T-helper 17 cell (primary cell): ENCODE measurements at places on chromosomes 7 and 10. TPM values are rescaled to one million over a fixed set of nuclear protein-coding genes. Genes with fewer than 3 reads are reported as not detected.
A peak's percentile ranks its signal among the peaks of the same experiment; 100 is the strongest.

AGAP6 gene
- 18.5 TPM for total RNA-seq

HOXA5 gene
- 0.26 TPM for total RNA-seq

TRPV6 gene
- total RNA-seq: not detected

DNA sequence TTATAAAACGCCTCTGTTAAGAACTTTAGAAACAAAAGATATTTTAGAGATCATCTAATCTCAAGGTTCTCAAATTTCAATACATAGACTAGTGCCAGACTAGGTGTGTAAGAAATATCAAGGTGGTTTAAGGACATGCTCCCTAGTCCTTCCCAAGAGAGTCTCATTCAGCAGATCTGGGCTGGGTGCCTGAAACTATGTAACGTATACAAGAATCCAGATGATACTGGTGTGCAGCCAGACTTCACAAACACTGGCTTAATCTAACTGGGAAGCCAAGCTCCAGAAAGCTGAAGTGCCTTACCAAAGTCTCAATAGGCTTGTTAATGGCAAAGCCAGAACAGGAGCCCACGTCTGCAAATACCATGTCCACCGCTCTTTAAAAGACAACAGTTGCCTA is 105.0 kb upstream of the AMPH start:
- H3K4me3 ChIP-seq: no peak overlapping the region
- no peak overlapping the region for H3K27ac ChIP-seq
- DNase-seq: no peak
- H3K36me3 ChIP-seq: peaks cover 16% of the 10 kb centered on the region
- peaks cover 2% of the 10 kb centered on the region for H3K4me1 ChIP-seq

GRCh38 chr7:150903606-150904005 is 51.3 kb downstream of the AOC1 start:
- H3K36me3 ChIP-seq: peaks cover 2% of the 10 kb centered on the region
- no peak for DNase-seq
- H3K27me3 ChIP-seq: peaks cover 62% of the 10 kb centered on the region
- no peak overlapping the region for H3K27ac ChIP-seq

DNA sequence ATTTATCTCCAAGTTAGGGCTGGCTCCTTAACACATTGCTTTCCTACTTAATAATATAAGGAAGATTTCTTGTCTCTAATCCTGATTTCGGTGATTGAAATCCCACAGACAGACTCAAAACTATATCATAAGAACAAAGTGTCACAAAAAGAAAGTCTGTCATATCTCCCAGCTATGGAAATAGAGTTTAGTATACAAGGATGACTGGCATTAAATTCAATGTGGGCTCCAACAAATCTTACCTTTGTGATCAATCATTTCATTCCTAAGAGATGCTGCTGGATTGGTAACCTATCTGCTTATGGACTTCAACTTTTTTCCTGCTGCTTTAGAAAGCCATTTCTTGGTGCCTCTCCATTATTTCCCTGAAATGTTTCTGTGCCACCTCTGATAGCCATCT is 39.5 kb upstream of the ZRANB1 start:
- H3K4me3 ChIP-seq: no peak overlapping the region
- H3K27me3 ChIP-seq: peaks cover 32% of the 10 kb centered on the region
- H3K27ac ChIP-seq: no peak overlapping the region
- DNase-seq: no peak

DNA sequence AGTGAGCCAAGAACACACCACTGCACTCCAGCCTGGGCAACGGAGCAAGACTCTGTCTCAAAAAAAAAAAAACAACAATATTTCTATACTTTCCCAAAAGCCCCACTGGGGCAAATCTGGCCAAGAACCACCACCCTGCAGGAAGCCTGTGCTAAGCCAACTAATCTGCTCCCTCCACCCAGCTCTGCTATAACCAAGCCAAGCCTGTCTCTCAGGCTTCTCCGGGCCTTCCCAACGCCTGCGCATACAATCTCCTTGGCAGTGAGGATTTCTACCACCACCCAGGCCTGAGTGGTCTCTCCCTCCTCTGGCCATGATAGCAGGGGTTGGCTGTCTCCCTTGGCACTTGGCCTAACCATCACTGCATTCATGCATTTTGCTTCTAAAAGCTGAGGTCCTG is 14.2 kb downstream of the DDX56 start:
- no peak for DNase-seq
- no peaks in the 10 kb centered on the region for H3K36me3 ChIP-seq
- no peak overlapping the region for H3K27ac ChIP-seq
- no peak overlapping the region for H3K4me3 ChIP-seq

DNA sequence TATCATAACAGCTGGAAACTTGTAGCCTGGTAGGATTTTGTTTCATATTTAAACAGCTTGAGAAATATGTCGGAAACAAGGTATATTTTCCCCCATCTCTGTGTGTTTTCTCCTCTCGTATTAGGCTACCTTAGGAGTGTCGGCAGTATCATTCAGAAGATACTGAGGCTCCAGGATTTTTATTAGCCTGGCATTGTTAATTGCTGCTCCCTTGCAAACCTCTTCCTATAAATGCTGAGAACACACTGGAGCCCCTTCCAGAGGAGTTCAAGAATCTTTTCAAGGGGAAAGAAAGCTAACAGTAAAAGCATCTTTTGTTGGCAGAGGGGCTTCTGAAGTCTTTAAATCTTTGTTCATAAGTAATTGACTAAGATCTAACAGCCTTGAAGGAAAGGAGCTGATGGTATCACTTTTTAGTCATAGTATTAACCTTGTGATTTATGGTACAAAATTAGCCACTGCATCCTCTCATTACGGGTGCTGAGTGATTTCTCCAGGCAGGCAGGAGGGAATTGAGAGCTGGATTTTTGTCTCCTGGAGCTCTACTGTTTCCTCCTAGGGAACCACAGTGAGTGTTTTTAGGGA is 998.7 kb downstream of the LRMDA start:
- no peaks in the 10 kb centered on the region for H3K27me3 ChIP-seq
- no peak overlapping the region for H3K27ac ChIP-seq
- no peak for DNase-seq
- peaks cover 2% of the 10 kb centered on the region for H3K36me3 ChIP-seq

DNA sequence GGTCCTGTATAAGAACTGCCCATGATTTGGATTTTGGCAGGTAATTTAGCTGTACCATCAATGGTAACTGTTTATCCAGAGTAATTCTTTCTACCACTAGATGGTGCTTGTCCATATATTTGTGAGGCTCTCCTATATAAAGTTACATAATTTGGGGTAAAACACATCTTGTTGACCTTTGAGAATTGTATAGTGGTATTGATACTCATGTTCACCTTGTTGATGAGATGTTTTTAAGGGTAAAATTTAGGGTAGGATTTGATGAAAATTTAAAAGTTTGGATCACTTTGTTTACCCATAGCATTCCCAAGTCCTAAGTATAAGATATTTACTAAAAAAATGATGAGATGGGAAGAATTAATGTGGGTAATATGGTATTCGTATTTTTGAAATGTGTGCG is 31.6 kb downstream of the ST7 start:
- peaks cover 8% of the 10 kb centered on the region for H3K4me1 ChIP-seq
- H3K27me3 ChIP-seq: no peaks in the 10 kb centered on the region
- no peak for DNase-seq

DNA sequence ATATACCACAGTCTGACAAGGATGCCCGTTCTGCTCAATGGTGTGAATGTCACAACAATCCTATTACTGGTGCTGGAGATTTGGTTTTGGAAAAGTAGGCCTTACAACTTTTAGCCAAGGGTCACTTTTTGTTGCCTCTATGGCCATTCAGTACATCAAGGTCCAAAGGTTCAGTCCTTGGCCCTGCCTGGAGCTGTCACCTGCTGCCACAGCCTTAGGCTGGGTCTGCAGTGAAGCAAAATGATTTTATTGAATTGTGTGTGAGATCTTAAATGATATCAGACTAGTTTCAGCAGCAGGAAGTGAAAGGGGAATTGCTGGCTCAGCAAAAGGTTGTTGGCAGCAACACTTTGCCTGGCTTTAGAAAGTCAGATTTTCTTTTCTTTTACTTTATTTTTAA is 427.6 kb downstream of the THSD7A start:
- H3K4me1 ChIP-seq: no peaks in the 10 kb centered on the region
- no peak overlapping the region for H3K27ac ChIP-seq
- H3K27me3 ChIP-seq: no peaks in the 10 kb centered on the region
- no peak for DNase-seq

- no peak overlapping the region for H3K4me3 ChIP-seq
- peaks cover 18% of the 10 kb centered on the region for H3K4me1 ChIP-seq
- no peaks in the 10 kb centered on the region for H3K27me3 ChIP-seq
- DNase-seq: no peak
- H3K27ac ChIP-seq: peak overlapping the region; percentile 91
- H3K36me3 ChIP-seq: peaks cover 12% of the 10 kb centered on the region
Measured at GRCh38 chr7:100093498-100093897, 4.7 kb downstream of the COPS6 start.

- peaks cover 6% of the 10 kb centered on the region for H3K4me1 ChIP-seq
- no peak overlapping the region for H3K4me3 ChIP-seq
Measured at GRCh38 chr10:109966961-109967738, 40.6 kb upstream of the ADD3 start.

- no peaks in the 10 kb centered on the region for H3K36me3 ChIP-seq
- H3K27ac ChIP-seq: no peak overlapping the region
- H3K4me3 ChIP-seq: no peak overlapping the region
- DNase-seq: no peak
Measured at GRCh38 chr7:134174795-134175261, 47.7 kb downstream of the LRGUK start.
